ENCODE measurements at places on chromosomes 11 and 22.

DNA sequence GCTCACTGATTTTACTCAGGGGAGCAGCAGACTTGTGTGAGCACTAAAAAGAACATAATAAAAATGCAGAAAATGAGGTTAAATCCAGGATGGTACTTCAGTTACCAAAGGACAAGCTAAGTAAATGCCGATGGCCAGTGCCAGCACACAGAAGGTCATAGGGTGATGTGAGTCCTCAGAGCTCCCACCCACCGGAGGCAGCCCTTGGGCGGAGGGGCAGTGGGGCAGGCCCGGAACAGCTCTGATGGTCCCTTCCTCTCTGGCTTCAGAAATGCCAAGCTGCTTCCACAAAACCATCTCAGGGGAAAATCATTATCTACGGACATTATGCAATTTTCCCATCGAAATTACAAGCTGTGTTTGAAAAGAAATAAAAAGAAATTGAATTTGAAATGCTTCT, 124.5 kb downstream of the RRAS2 start:
- no peak for DNase-seq

DNA sequence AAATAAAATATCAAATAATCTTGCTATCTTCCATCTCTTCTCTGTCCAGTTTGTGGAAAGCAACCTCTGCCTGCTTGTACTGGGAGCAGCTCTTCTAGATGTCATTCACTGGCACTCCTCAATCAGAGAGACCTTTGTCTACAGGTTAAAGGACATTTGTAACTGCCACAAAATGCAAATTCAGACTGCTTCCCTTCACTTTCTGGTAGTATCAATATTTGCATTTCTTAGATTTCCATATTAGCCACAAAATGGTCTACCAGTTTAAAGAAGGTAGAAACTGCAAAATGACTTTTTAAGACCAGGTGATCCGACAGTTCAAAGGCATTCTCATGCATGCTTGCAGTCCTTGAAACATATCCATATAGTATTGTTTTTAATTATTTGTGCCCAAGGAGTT, 51.7 kb upstream of the RCN1 start:
- DNase-seq = no peak

DNA sequence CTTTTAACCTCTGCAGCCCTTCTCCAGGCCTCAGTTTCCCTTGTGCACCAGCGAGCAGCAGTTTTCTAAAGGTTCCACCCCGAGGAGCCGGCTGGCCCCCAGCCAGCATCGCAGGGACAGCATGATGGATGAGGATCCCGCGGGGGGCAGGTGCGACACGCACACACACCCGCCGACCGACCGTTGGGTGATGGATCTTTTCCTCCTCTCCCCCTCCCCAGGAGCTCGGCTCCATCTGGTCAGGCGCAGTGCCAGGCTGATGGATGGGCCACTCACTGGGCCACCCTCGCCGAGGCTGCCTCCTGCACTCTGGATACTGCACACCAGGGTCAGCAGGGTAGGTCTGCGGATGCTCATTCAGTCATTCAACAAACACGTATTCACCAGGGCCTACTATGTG, 12.8 kb upstream of the CABP7 start:
- DNase-seq = no peak

GRCh38 chr11:19102521-19102900, 14.5 kb upstream of the ZDHHC13 start:
- DNase-seq = no peak

DNA sequence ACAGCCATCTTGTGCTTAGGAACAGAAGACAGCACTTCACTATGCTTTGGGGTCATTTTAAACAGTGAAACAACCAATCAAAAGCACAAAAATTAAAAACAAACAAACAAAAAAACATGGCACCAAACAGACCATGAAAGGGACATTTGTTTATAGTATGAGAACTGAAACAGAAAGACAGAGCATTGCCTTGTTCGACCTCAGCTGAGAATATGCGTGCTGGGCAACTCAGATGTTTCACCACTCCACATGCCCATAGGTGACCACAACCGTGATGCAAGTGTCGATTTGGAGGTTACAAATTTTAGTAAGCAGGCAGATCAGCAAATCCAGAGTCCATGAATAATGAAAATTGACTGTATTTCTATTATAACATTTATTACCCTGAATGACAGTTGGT, 30.0 kb downstream of the NNMT start:
- DNase-seq = no peak

- no peak for DNase-seq
These were observed 251.6 kb downstream of the ETS1 start for GRCh38 chr11:128335729-128336128.

GRCh38 chr11:131712897-131713296, 342.5 kb downstream of the NTM start:
- no peak for DNase-seq

DNA sequence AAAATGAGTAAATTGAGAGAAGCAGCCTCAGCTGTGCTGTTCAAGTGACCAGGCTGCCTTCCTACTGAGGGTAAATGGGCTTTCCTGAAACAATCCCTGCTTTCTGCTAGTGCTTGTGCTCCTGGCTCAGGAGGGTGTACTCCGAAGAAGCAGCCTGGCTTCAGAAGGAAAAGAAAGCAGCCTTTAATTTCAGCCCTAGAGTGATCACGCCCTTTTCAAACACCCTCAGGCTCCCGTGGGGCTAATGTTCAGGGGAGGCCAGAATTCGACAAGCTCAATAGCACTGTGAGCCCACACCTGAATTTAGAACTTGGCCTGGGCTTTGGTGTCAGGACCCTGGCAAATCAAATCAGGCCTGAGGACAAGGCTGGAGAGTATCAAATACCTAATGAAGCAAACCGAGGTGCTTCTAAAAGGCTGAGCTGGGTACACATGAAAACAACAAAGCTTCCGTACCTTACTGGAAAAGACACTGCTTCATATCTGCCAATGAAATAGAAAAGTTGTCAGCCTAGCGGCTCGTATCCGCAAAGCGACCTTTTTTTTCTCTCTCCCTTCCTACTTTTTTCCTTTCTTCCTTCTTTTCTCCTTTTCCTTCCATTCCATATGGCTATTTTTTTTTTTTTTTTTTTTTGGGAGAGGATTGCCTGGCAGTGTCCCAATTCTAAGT, 387.8 kb downstream of the SOX6 start:
- no peak for DNase-seq

DNA sequence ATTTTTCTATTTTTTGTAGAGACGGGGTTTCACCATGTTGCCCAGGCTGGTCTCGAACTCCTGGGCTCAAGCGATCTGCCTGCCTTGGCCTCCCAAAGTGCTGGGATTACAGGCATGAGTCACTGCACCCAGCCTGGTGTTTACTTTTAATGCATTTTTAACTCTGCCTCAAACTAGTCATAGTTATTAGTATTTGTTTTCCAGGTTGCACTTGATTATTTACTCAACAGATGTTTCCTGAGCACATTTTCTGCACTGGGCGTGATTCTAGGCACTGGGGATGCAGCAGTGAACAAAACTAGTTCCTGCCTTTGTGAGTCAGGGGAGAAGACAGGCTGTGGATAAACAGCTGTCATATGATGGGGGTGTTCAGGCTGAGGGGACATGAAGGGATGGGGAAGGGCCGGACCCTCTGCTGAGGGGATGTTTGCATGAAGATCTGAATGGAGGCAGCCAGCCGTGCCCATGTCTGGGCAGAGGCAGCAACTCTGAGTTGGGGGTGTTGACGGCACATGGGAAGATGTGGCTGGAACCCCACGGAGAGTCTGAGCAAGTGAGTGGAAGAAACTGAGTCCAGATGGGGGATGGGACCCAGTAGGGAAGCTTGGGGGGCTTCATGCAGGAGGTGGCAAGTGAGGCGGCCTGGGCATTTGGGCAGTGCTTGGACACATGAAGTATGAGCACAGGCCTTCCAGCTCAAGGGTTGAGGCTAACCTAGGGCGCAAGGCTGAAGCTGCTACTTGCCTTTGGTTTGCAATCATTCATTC, 34.4 kb downstream of the MPPED1 start:
- no peak for DNase-seq

DNA sequence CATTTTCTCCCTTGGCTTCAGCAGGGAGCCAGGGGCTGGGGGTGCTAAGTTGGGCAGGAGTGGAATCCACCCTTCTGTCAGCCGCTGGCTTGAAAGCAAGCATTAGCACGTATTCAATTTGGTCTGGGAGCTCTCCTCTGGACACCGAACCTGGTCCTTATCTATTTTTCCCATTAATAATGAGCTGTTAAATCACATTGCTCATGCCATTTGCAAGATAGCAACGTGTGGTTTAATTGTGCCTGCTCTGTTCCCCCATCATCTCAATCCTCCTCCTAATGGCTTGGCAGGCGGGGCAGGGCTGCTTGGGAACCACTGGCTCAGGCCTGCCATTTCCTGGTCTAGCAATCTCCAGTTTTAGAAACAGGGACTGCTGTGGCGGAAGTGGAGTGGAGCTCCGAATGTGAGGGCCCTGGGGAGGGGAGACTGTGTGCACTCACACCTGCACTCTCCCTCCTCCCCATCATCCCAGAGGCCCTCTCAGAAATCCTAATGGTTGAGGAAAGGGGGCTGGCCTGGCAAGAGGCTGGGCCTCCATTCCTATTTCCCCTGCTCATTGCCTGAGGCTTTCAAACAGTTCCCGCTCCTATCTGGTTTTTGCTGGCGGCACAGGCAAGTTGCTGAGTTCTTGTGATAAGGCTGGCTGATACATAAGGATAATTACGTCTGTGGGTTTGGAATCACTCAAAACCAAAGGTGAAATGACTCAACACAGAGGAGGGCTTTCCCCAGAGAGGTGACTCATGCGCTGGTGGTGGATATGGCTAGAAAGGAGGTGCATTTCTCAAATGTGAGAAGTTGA, 201.2 kb upstream of the E2F8 start:
- DNase-seq = no peak

- no peak for DNase-seq
These were observed 250.6 kb upstream of the TENM4 start for GRCh38 chr11:79691445-79691844.

DNA sequence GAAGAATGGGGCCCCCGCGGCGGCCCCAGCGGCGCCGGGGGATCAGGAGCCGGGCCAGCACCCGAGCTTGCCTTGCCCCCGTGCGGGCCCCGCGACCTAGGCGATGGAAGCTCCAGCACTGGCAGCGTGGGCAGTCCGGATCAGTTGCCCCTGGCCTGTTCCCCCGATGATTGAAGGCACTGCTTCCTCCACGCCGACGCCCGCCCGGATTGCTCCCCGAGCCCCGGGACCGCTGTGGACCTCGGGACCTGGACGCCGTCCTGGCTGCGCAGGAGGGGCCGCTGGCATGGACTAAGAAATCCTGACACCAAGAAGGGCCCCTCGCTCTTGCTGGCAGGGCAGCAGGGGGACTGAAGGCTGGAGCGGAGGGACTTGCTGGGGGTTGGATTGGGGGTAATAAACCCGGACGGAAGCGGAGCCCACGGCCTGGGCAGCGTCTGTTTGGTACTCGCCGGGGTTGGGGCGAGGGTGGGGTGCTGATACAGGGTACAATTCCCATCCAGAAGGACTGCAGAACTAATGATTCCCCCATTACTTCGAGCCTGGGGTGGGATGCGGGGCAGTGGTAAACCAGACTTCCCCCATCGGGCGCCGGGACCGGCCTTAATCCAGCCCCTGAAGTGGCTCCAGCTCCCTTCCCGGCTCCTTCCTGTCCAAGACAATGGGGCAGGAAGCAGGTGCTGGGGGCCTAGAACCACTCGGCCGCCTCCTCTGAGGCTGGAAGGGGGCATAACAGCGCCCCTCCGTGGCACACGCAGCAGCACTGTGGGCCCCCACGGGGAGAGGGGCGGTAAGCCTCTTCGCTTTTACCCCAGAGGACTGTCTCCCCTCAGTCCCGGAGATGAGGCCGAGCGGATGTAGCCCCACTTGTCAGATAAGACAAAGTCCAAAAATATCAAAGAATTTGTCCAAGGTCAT, 1.0 kb downstream of the CCDC85B start:
- DNase-seq = no peak

DNA sequence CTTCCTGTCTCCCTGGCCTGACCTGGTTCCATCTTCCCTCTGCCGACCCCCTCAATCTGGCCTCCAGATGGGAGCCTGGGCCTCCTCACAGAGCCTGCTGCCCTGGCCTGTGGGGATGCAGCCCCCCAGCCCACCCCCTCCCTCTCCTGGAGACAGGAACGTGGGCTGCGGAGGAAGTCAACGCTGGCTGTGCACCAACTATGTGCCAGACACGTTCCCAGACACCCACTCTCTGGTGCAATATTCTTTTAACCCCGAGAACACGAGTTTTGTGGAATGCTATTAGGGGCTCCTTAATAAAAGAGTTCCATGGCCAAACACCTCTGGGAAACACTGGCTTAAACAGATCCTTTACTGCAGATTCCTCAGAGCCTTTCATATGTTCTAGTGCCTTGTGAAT, 15.9 kb downstream of the WNT11 start:
- no peak for DNase-seq

DNA sequence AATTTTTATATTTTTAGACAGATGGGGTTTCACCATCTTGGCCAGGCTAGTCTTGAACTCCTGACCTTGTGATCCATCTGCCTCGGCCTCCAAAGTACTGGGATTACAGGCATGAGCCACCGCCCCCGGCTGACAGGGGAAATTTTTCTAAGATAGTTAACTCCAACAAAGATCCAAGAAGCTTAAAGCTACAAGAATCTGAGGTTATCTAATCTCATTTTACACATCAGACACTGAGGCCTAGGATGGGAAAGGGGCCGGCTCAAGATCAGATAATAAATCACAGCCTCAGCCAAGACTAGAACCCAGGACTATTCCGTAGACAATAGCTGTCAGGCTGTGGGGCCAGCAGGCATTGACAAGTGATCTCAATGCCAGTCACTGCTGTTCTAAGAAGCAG, 94.0 kb downstream of the AMBRA1 start:
- DNase-seq = no peak

GRCh38 chr11:69035150-69035945, 13.4 kb upstream of the TPCN2 start:
- DNase-seq = no peak

- DNase-seq = no peak
These were observed 9.4 kb downstream of the C11orf91 start for GRCh38 chr11:33691066-33691864.

- no peak for DNase-seq
These were observed 32.2 kb downstream of the ZBTB16 start for GRCh38 chr11:114091516-114092397.

- DNase-seq = no peak
These were observed 49.3 kb downstream of the TIMP3 start for GRCh38 chr22:32850591-32851517.

- peak; percentile 24 for DNase-seq
These were observed at the start of gene RNF215 for GRCh38 chr22:30386960-30387827. Gene RNF215, minus strand, starts transcription at chr22:30387411. Its CDS starts 98 bp downstream, at chr22:30387313.

- DNase-seq = peak; percentile 62
These were observed 47.8 kb downstream of the TEAD1 start for GRCh38 chr11:12721816-12722604.

DNA sequence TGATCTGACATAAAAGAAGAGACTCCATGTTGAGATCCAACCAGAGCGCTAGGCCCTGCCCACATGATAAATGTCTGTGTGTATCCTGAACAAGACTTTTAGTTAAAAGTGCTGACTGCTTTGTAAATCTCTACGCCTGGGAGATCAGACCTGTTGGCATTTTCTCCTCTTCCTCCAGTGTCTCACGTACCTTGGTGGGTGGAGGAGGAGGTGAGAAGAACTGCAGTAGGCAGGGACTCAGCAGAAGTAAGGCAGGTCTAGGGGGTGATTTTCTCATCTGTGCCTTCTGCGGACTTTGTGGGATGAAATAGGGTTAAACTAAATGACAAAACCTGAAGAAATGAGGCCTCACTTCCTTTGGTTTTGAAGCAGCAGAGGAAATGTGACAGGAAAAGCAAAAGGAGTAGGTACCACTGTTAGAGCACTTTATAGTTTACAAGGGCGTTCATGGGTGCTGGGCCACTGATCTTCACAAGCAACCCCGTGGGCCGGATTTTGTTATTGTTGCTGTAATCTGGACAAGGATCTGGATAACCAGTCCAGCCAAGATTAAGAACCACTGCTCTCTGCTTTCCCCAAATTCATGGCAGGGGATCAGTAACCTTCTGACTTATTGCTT, 36.7 kb upstream of the PLET1 start:
- DNase-seq = no peak
